ENCODE measurements at places on chromosomes 6 and 20. TPM values are rescaled to one million over a fixed set of nuclear protein-coding genes. Genes with fewer than 3 reads are reported as not detected.

- H3K27ac ChIP-seq, result no peak overlapping the region
- H3K4me1 ChIP-seq, result no peaks in the 10 kb centered on the region
- no peaks in the 10 kb centered on the region for H3K36me3 ChIP-seq
- H3K27me3 ChIP-seq, result no peaks in the 10 kb centered on the region
These were observed 483.1 kb upstream of the JAG1 start for GRCh38 chr20:11156922-11157321.

DNA sequence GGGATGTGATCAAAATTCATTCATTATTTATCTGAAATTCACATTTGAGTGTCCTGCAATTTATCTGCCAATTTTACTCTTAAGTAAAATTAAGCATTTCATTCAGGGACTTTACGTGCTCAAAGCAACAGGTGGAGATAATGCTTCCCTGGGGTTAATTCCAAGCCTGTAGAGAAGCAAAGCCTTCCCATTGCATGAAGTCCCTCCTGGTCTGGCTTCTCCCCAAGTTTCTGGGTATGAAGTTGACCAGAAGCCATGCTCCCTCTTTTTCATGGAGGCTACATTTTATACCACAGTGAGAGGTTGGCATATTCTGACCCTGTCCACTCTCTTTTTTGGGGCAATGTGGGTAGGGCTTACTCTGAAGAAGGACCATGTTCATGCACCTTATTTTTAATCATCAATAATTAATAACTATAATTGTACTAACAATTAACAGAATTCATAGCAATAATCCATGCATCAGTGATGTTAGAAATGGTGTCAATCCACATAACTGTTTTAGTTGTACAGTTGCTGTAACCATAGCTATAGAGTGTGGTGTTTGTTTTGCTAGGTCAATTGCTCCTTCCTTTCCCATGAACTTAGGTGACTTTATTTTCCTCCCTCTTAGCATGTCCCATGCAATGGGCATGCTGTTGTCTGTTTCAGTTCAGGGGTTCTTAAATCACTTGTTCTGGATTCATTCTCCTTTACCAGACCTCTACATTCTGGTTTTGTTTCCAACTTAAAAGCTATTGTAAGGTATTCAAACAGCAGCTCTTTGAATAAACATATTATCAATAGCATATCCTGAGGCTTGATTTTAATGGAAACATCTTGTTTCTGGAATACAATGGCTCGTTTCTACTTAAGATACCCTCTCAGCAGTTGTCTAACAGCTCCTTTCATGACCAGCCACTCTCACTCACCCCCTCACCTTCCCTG, 1.5 kb downstream of the LAMA4 start:
- H3K36me3 ChIP-seq, result no peaks in the 10 kb centered on the region
- no peak overlapping the region for H3K4me3 ChIP-seq
- no peaks in the 10 kb centered on the region for H3K27me3 ChIP-seq
- H3K27ac ChIP-seq, result no peak overlapping the region

The NMBR gene
- total RNA-seq, result not detected

- H3K4me3 ChIP-seq, result no peak overlapping the region
- no peaks in the 10 kb centered on the region for H3K4me1 ChIP-seq
- no peaks in the 10 kb centered on the region for H3K27me3 ChIP-seq
- no peaks in the 10 kb centered on the region for H3K36me3 ChIP-seq
- no peak for DNase-seq
These were observed 300.9 kb downstream of the LAMA2 start for GRCh38 chr6:129183681-129184301.

The CASS4 gene
- 8.0 TPM for total RNA-seq

- DNase-seq, result no peak
- H3K36me3 ChIP-seq, result no peaks in the 10 kb centered on the region
- no peak overlapping the region for H3K4me3 ChIP-seq
These were observed 12.6 kb upstream of the MUC21 start for GRCh38 chr6:30970946-30971345.

The HRH3 gene
- total RNA-seq, result not detected

DNA sequence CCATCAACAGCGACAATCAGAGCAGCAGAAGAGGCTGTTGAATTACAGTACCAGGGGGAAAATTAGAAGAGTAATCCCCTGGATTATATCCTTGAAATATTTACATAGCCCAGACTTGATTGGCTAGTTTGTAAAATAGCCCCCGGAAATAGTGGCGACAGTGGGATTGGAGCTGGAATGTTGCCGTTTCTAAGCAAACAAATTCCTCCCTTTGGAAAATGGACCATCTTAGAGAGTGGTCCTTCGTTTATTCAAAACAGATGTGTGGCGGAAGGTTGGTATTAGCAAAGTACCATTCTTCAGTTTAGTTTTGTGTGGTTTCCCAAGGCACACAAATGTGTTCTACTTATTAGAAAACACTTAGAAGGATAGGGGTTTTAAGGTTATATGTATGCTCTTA, 4.5 kb upstream of the EPB41L2 start:
- H3K4me1 ChIP-seq, result peaks cover 6% of the 10 kb centered on the region
- no peak for DNase-seq
- no peaks in the 10 kb centered on the region for H3K27me3 ChIP-seq
- no peak overlapping the region for H3K4me3 ChIP-seq

GRCh38 chr6:33160728-33161344, 31.4 kb downstream of the COL11A2 start:
- H3K27me3 ChIP-seq, result no peaks in the 10 kb centered on the region
- H3K4me3 ChIP-seq, result no peak overlapping the region
- no peak overlapping the region for H3K27ac ChIP-seq
- H3K36me3 ChIP-seq, result no peaks in the 10 kb centered on the region
- DNase-seq, result no peak

Measured in naive thymus-derived CD4-positive, alpha-beta T cell (primary cell).